ENCODE measurements at places on chromosomes 4 and X.

DNA sequence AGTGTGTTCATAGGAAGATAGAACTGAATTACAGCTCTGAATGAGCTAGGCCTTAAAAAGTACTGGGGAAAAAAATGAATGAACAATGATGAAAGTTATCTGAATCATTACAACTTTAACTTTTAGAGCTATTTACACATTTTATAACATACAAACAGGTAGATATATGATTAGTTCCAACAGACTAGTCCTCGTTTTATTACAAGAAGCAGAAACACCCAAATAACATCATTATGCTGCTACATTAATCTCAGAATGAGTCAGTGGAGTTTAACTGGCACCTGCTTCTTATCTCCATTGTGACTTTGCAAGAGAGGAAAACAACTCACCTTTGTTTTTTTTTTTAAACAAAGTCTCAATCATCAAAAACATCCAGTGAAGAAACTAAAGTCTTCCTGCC, 15.2 kb downstream of the ATP8A1 start:
- no peak for DNase-seq

DNA sequence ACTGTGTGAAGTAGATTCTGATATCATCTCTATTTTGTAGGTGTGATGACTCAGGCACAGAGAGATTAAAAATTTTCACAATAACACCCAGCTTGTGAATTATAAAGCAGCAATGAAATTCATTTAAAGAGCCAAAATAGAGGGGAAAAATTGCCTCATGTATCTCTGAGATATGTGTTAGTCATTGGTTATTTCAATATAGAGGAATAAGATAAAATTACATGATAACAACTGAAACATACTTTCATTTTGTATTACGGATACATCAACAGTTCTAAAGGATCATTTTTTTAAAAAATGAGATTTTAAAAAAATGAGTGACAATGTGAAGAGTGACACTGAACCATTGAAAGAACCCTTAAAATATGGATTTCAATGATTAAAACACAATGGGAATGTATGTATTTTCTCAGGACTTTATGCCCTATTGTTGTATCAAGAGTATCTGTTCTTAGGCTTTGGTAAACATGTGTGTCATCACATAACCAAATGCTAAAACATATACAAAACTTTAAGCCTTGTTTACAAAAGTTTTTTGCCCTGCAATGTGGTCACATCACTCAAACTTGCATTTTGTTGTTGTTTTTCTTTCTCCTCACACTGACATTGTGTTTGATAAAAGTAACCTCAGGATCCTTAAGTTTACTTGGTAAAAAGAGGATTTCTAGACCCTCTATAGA, 221.3 kb downstream of the ANTXR2 start:
- no peak for DNase-seq

DNA sequence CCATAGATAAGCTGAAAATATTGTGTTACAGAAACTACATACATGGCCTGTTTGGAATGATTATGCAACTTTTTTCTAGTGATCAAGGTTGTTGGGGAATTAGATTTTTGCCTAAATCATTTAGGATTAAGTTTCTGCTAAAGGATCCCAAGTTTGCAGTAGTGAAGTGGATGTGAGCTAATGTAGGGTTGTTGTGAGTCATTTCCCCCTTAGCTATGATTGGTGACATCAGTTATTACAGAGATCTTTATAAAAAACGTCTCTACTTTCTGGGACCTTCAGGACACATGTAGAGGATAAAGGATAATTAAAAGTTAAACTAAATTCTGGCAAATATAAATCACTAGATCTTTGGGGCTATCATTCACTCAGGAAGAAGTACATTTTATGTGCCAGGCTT, 133.3 kb downstream of the GATB start:
- no peak for DNase-seq

DNA sequence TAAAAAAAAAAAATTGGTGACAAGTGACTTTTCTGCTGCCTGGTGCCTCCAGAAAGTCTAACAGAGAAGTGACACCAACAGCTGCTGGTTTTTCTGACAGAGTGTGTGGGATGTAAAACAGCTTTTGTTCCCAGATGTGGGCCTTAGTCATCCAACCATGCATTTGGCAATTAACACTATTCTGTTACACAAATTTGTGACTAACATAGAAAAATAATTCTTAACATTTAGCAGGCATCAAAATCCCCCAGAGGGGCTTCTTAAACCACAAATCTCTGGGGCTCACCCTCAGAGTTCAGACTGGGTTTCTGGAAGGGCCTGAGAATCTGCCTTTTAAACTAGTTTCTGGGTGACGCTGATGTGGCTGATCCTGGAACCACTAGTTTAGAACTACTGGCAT, 100.5 kb upstream of the PCDH7 start:
- no peak for DNase-seq

DNA sequence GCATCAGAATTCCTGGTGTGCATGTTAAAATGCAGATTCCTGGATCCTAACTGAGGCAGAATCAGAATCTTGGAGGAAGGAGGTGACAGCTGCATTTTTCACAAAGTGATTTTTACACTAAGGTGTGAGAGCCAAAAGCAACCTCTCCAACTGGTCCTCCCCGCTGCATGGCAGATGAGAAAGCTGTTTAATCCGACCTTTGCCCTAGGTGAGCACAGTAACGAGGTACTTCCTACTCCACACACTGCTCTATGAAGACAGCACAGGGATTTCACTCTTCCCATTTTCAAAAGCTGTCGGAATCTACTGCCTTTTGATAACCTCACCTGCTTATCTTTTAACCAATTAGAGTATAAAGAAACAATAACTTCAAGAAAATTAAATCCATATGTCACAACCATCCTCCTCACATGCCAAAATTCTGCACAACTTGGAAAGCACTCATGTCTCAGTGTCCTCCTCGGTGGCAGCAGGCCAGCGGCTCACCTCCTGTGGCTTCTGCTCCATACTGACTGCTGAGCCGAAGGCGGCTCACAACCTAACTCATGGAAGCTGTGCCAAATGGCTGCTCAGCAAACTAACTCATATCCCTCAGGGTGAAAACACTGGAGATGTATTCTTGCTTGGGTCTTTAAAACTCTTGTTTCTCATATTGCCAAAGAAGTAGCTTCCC, 3.6 kb downstream of the CASP6 start:
- no peak for DNase-seq

GRCh38 chrX:102658556-102658955, 7.3 kb downstream of the GPRASP1 start:
- no peak for DNase-seq

GRCh38 chrX:489820-490219, 103.1 kb upstream of the PPP2R3B start:
- DNase-seq = no peak

DNA sequence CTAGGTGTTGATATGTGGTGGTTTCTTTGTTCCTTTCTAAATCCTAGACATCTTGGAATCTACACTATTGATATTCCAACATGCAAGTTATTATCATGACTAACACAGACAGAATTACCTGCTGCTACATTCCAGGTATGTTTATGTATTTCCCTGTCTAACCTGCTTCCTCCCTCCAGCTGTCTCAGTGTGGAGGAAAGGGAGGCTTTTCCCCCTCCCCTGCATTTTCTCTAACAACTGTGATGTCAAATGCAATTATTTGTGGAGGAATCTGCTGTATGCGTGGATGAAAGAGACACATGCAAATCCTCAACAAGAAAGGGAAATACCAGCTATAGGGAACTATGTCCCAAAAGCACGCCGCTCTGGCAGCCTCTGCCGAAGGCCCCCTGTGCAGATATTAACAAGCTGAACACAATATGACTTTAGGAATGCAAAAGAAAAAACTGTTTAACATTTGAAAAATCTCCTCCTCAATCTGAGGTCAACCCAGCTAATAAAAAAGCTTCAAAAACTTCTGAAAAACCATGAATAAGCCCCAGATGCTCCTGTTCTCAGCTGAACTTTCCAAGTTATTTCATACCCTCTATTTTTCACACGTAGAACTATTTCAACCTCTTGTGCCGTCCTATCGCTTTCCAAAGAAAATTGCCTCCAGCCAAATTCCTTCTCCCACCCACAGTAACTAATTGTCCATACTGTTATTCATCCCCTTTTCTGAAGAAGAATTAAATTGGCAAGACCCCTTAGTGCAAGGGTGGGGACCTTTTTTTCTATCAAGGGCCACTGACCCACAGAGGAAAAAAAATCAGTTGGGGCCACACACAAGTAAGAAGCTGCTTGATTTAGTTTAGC, 225.1 kb upstream of the GPC4 start:
- DNase-seq = no peak

GRCh38 chr4:175407926-175408325, 404.1 kb downstream of the GPM6A start:
- no peak for DNase-seq

- no peak for DNase-seq
Observed at GRCh38 chr4:87698394-87698793, 48.3 kb downstream of the DMP1 start.

- no peak for DNase-seq
Observed at GRCh38 chr4:172750910-172751309, 417.7 kb upstream of the GALNT7 start.

DNA sequence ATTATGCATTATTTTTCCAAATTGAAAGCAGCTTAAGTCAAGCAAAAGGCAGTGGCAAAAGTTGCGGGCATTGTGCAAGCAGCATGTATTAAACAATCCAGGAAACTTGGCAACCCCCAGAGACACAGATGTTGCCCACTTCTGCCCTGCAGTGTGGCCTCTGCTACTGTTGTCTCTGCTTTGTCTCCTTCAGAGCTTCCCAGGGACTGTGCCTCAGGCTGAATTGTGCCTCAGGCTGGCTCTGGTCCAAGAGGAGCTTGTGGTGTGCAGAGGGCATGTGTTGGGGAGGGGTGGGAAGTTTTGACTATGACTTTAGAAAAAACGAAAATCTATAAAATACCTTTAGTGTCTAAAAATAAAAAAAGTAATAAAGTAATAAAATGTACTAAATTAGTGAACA, 201.4 kb downstream of the CCSER1 start:
- peak; percentile 44 for DNase-seq

DNA sequence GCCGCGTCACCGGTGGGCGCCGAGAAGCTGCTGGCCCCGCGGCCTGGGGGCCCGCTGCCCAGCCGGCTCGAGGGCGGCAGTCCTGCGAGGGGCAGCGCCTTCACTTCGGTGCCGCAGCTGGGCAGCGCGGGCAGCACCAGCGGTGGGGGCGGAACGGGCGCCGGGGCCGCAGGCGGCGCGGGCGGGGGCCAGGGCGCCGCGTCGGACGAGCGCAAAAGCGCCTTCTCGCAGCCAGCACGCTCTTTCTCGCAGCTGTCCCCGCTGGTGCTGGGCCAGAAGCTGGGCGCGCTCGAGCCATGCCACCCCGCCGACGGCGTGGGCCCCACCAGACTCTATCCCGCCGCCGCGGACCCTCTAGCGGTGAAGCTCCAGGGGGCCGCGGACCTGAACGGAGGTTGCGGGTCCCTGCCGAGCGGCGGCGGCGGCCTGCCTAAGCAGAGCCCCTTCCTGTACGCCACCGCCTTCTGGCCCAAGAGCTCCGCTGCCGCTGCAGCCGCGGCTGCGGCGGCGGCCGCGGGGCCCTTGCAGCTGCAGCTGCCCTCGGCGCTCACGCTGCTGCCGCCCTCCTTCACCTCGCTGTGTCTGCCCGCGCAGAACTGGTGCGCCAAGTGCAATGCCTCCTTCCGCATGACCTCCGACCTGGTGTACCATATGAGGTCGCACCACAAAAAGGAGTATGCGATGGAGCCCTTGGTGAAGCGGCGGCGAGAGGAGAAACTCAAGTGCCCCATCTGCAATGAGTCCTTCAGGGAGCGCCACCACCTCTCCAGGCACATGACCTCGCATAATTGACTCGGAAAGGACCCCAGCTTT, 5.6 kb downstream of the PRDM8 start:
- DNase-seq = no peak

DNA sequence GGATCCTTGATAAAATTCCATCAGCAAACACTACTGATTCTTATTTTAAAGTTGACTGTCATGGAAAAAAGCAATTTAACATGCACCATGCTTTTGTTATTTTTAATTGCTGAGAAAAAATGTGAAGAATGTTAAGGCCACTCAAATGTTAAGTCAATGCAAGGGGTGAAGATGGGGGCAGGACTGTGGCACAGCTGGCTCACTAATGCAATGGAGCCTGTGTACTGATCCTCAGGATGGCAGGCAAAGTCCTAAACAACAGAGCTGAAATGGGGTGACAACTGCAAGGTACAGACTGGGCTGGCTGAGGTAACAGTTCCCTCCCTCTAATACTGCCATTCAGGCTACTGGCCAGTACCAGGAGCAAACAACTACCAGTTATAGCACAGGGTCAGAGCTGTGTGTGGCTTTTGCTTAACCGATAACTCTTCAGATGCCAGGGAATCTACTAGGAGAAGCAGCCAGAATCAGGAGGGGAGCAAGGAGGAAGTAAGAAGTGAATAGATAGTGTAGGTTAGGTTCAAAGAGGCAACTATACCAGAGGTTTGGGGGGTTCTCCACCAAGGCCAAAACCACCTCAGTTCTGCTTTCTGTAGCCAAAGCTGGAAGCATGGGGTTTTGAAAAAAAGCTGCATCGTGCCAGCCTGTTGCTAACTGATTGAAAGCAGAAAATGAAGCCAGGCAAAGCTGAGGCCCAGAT, 372.6 kb downstream of the OPHN1 start:
- DNase-seq = no peak

DNA sequence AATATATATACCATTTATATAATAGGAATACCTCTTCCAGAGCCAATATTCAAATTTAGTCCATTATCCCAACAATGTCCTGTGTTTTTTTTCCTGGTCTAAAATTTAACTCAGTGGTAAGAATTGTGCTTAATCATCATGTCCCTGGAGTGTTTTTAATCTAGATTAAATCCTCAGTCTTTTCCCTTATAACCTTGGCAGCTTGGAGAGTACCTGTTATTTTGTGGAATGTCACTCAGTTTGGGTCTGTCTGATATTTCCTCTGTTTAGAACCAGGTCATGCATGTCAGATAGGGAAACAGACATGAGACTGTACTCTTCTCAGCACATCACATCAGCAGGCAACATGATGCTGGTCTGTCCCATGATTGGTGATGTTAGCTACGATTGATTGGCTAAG, 96.6 kb downstream of the HPGD start:
- DNase-seq = no peak

DNA sequence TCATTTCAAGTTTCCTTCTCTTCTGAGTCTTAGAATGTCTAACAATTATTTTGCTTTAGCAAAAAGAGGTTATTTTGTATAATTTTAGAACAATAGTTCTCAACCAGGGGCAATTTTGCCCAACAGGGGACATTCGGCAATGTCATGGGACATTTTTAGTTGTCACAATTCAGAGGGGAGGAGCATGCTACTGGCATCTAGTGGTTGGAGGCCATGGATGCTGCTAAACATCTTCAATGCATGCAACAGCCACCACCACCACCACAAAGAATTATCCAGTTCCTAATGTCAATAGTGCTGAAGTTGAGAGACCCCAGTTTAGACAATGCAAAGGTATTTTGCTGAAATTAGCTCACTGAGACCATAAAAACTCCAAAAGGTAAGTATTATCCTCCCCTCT, 122.5 kb downstream of the ARHGAP6 start:
- DNase-seq = no peak

GRCh38 chr4:86099348-86099747, 260.5 kb downstream of the MAPK10 start:
- no peak for DNase-seq

DNA sequence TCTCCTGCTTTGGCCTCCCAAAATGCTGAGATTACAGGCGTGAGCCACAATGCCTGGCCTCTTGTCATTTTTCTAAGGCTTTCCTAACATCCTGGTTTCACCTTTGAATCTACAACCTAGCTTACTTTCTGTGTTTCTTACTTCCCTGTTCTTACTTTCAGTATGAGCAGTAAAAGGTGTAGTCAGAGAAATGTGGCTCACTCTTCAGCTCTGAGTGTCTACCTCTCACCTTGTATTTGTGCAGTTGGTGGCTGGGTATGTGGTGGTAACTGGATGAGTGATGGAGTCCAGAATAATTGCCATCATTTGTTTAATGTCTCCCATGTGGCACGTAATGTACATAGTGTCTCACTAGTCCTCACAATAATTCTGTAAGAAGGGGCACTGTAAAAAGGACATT, 19.1 kb upstream of the CXCL11 start:
- no peak for DNase-seq

All from HCT116 (cell line).